HCT116 (cell line): ENCODE measurements at places on chromosomes 4 and X. TPM values are rescaled to one million over a fixed set of nuclear protein-coding genes. Genes with fewer than 3 reads are reported as not detected.

- DNase-seq = no peak
These were observed 230.2 kb downstream of the EVC2 start for GRCh38 chr4:5478169-5478568.

DNA sequence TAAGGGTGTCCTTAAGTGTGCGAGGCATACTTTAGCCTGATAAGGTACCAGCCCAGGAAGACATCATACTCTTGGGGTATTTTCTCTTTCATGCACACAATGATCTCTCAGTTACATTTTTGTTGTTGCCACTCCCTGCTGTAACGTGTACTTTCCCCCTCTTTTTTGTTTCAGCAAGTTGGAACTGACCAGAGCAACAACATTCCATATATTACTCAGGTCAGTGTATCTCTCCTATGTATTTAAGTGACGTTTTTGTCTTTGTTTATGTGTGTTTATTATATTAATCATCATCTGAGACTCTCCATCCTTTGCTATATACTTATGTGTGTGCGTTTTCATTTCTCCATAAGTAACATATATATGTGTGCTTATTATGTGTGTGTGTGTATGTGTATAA is 71.3 kb upstream of the VBP1 start:
- DNase-seq = no peak

GRCh38 chrX:109943092-109943739 is 59.7 kb upstream of the TMEM164 start:
- no peak for DNase-seq

DNA sequence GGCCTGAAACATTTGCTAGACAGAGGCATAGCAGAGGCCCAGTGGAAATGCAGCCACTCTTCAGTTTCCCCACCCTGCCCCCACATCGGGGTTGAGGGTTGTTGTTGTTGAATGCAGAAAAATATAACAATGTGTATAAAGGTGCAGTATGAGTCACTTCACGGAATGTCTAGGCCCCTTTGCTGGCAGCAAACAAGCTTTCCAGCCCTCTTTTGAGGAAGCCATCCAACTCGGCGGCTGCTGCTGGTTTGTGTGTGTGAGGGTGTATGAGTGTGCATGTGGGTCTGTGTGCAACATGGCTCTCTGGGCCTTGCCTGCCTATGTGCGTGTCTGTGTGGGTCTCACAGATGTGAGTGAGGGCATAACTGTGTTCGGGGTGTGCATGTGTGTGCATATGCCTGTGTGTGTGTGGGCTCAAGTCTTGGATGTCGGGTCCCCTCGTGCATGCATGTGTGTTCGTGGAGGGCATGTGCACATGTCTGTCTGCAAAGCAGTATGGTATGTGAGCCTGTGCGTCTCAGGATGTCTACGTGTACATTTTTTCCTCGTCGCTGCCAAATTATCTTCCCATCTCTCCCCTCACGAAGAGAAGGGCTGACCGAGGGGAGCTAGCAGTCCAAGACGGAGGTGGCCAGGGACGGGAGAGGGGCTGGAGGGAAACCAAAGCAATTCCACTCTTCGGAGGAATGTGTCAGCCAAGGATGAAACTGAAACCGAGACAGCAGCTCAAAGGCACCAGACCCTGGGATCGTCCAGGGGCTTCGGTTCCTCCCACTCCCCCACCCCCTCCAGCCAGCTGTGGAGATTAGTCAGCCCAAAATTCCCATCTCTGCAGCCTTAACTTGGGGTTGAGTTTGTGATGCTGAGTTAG is 8.4 kb upstream of the ELF4 start:
- DNase-seq = no peak

GRCh38 chrX:152817078-152817764 is 13.3 kb downstream of the CETN2 start:
- no peak for DNase-seq

DNA sequence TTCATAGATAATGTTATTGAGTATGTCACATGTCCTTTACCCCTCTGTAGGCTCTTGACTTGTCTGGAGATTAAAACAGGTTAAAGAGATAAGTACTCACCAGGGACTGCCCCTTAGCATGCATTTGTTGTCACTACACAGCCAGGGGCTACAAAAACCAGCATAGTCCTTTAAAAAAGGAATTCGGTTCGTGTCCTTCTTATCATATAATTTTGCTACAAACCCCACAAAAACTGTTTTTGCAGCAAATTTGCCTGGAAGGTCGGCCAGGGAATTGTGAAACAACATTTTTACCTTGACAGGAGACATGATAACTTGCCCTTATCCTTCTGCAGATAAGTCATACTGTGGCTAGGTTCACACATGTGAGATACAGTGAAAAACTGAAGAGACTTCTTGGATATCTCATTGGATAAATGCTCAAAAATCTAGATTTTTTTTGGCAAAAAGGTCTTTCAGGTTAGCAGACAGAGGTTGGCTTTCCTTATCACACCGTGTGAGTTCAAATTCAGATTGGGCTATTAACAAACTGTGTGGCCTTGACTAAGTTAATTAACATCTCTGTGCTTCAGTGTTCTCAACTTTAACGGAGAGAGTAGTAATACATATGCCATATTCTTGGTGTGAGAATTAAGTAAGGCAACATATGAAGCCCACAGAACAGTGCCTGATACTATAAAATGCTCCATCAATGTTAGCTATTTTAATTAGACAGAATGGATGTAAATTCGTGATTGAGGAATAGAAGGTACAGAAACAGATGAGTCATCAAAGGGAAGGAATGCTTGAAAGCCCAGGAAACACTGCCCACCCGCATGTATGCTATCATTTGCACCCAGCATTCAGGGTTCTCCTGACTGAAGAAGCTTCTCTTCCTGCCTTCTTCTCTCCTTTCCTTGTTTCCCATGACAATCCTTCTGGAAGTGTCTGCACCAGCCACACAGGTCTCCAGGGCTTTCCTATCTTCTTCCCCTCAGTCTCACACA is 30.0 kb downstream of the FAM9C start:
- no peak for DNase-seq

GRCh38 chrX:133323431-133323830 is 91.9 kb downstream of the GPC4 start:
- DNase-seq = no peak

- DNase-seq = no peak
These were observed 31.1 kb upstream of the RXFP1 start for GRCh38 chr4:158490629-158491028.

DNA sequence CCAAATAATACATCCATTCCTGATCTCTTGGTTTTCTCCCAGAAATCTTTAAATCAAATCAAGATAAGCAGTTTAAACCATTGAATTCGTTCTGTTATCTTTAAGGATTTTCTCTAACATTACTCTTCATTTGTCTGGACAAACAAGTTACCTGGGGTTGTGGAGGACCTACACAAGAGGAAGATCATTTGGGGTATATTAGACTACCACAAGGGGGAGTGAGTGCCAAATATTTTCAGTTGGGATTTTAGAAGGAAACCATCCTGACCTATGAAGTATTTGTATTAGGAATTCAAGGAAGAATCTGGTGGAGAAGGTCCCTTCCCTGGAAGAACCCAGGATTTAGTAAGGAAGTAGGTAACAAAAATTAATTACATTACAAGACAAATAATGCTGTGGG is 12.0 kb upstream of the DCHS2 start:
- peak; percentile 50 for DNase-seq

- no peak for DNase-seq
These were observed 566 bp downstream of the ATP11C start for GRCh38 chrX:139932073-139932900.

- no peak for DNase-seq
These were observed 165.7 kb upstream of the CT83 start for GRCh38 chrX:116628464-116628863.

DNA sequence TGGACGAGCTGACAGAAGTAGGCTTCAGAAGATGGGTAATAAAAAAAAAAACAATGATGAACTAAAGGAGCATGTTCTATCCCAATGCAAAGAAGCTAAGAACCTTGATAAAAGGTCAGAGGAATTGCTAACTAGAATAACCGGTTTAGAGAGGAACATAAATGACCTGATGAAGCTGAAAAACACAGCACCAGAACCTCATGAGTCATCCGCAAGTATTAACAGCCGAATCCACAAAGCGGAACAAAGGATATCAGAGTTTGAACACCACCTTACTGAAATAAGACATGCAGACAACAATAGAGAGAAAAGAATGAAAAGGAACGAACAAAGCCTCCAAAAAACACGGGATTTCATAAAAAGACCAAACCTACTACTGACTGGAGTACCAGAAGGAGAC is 10.5 kb downstream of the NELFA start:
- DNase-seq = no peak

GRCh38 chr4:1880332-1880731 is 9.1 kb downstream of the NSD2 start:
- DNase-seq = no peak

- DNase-seq = no peak
These were observed 3.7 kb upstream of the PHOX2B start for GRCh38 chr4:41752081-41752836.

GRCh38 chr4:28654618-28655017 is 1794.0 kb downstream of the STIM2 start:
- no peak for DNase-seq

DNA sequence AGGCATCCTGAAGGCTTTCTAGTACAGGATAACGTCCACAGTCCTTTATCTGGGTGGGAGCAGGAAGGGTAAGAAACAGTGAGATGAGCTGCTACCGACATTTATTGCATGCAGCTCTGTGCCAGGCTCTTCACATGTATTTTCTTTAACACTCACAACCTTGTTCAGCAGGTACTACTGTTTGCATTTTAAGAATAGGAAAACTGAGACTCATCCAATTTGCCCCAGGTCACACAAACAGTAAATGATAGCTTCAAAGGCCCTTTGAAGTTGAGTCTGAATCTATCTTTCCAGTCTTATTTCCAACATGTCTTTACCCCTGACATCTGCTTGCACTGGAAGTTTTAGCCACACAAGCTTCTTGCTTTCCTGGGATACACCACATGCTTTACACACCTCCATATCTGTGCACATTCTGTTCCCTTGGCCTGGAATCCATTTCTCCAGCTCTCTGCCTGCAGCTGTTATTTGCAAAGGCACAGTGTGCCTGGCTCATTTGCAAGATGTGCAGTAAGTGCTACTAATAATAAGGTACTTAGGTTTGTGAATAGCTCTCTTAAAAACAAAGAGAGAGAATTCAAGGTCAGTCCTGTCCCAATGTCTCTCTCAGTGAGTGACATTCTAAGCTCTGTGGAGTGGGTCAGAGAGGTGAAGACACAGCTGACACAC is 61.2 kb downstream of the METTL14 start:
- DNase-seq = no peak

DNA sequence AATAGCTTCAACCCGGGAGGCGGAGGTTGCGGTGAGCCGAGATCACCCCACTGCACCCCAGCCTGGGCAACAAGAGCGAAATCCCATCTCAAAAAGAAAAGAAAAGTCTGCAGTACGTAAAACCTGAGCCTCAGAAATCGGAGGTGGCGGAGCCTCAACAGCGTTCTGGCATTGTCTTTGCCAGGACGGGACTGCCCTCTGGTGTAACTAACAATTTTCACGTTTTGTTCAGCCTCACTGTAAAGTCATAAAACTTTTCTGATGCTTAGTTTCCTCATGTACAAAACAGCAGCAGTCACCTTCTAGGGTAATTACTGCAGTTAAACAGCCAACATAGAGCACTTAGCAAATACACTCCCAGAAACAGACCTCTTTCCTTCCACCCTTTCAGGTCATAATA is 121.7 kb downstream of the RBM47 start:
- DNase-seq = no peak

GRCh38 chr4:39526765-39527295 is 409 bp downstream of the UGDH start:
- no peak for DNase-seq

GRCh38 chrX:137363559-137363958 is 202.4 kb upstream of the ZIC3 start:
- DNase-seq = no peak

- DNase-seq = no peak
These were observed 5.2 kb downstream of the PKD2 start for GRCh38 chr4:88012647-88013046.

DNA sequence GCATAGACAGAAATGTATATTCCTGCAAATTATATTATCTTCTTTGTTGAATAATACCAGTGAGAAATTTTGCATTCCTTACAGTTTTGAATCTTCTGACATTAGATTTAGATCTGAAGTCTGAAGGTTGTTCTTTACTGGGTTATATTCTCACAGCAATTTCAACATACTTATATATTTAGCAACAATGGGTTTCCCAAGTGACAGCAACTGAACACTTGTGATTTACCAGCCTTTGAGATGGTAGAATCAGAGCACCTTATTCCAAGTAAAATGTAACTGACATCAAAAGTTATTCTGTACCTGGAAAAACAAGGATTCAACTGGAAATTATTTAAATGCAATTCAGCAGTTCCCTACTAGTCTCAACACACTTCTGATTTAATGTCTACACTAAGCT is 66.0 kb downstream of the RELL1 start:
- no peak for DNase-seq

GRCh38 chr4:79281566-79282359 is 44.1 kb downstream of the NAA11 start:
- DNase-seq = no peak

DNA sequence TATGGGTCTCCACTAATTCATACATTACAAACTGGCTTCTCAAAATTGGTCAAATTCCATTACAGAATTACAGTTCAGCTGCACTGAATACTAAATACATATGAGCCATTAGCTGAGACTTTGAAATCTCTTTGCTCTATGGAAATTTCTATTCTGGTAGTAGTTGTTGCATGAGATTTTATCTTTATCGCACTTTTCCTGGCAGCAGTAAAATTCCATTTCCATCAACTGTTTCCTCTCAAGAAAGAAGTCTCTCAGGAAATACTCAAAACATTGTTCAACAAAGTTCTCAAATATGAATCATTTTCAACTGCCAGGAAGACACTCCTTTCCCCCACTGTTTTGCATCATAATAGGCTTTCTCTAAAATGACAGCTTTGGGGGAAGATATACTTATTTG is 51.3 kb downstream of the ATP11C start:
- DNase-seq = no peak

DNA sequence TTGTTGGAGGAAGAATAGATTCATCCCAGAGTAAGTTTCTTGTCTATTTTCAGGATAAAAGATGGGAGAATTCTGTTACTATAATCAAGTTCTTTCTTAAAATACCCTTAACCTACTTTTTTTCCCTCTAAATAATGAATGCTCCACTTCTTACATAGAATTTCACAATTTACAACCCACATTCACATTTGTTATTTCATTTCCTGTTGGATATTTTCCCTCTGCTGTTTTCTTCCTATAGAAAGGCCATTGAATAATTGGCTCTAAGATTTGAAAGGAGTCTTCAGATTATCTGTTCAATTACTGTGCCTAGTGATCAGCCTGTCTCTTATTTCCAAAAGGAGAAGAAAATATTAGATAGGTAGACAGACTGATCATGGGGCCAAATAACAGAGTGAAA is 79.7 kb downstream of the CPE start:
- DNase-seq = no peak

GRCh38 chr4:140240237-140240636 is 86.3 kb upstream of the MAML3 start:
- DNase-seq = no peak

The NLGN4X gene
- total RNA-seq = 0.05 TPM

The ZNF718 gene
- 0.07 TPM for total RNA-seq

The TEX13C gene
- total RNA-seq = not detected

The HSFX3 gene
- 0.96 TPM for total RNA-seq

The CFP gene
- 1.3 TPM for total RNA-seq

The POLN gene
- total RNA-seq = 3.1 TPM

The CDKL2 gene
- total RNA-seq = 1.2 TPM

The SLC34A2 gene
- 2.2 TPM for total RNA-seq

The PHOX2B gene
- total RNA-seq = not detected

The IL15 gene
- total RNA-seq = 1.2 TPM

The MAGEC3 gene
- total RNA-seq = not detected

The TKTL2 gene
- total RNA-seq = not detected

The COL4A6 gene
- total RNA-seq = 2.4 TPM

The ENPEP gene
- total RNA-seq = 4.5 TPM

The HSFX2 gene
- not detected for total RNA-seq

The MAP7D3 gene
- total RNA-seq = 15.0 TPM
